ENCODE measurements at places on chromosomes 16 and 17.

- no peak for DNase-seq
Measured at GRCh38 chr17:68133346-68134045, 98.0 kb downstream of the KPNA2 start.

DNA sequence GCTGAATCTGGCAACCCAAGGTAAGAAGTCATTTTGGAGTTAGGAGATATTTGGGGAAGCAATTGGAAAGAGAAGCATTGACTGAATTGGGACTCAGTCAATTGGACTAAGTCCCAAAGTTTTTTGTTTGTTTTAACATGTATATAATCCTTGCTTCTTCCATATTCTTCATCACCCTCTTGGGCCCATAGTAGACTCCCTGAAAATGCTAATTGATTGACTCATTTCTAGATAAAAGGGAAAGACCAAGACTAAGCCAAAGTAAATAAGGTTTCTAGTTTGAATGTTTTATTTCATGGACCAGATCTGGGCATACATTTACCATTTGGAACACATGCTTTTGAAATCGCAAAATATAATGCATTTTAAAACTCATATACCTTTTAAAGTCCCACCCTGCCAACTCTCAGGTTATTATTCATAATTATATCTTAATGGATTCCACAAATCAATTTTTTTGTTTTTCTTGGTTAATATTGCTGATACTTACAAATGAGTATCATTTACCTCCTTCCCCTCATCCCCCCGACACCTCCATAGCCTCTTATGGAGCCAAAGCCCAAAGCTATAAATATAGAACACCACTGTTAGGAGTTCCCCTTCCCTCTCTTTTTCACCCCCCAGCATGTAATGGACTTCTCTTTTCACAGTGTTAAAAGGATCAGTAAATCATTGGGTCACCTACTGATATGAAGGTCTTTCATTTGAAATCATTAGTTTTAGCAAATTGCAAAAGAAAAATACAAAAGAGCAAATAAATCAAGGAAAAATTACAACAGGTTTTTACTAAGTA lies 674.0 kb upstream of the SOX9 start:
- DNase-seq = no peak

- no peak for DNase-seq
Measured at GRCh38 chr17:34182036-34182803, 72.9 kb upstream of the CCL2 start.

DNA sequence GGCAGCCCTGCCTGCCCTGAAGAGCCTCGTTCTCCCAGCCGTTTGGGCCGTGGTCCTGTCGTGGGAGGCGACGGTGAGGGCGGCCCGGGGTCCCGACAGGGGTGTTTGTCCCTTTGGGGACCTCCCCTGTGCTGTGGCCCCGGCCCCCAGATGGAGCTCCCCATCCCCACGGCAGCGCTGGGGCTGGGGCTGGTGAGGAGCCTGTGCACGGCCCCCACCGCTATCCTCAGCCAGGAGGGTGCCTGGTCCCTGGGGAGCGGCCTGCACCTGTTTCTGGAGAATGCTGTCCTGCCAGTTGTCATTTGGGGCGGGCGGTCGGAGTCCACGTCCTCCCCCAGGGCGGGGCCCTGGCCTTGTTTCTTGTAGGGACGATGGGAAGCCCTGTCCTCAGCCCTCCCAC lies 6.6 kb downstream of the CAPN15 start:
- DNase-seq = no peak

DNA sequence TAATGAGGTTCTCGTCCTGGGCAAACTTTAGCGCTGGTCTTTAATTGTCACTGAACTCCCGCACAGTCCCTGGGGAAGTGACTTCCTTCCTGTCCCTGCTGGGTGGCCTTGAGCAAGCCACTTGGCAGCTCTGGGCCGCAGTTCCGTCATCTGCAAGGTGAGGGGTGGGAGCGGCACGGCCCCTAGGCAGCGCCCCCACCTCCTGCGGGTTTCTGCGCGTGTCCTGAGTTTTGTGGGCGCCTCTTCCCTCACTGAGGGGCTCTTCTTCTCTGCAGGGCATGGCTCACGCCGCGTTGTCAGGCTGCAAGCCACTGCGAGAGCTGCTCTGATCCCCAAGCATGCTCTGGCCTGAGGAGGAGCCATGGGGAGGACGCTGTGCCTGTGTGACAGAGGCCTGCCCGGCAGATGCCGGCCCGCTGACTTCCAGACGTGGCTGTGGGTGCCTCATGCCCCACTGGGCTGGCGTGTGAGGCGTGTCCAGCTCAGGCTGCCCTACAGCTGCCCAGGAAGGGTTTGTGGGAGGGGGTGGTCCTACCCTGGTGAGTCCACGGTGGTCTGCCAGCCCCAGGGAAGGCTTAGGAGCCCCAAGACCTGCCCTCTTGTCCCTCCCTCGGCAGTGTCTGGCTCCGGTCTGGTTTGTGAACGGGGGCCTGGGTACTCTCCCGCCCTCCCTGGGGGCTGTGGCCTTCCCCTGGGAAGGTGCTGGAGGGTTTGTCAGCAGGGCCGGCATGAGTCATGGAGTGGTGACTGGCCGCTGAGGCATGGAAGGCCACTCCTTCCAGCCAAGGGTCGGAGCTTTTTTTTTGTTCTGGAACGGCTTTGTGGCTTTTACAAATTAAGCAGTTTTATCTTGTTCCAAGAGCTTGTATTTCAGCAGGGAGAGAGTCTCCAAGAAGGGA lies 182.0 kb downstream of the SEC14L1 start:
- peak; percentile 88 for DNase-seq

GRCh38 chr16:65846210-65846602 lies 520.3 kb upstream of the CDH5 start:
- no peak for DNase-seq

GRCh38 chr17:64506201-64506575 lies at the start of gene DDX5:
TSS of gene DDX5 (minus strand) at chr17:64506289. CDS start at chr17:64506119, 170 bp downstream.
- DNase-seq = peak; percentile 96

- DNase-seq = no peak
Measured at GRCh38 chr16:26992666-26993349, 73.9 kb upstream of the C16orf82 start.

DNA sequence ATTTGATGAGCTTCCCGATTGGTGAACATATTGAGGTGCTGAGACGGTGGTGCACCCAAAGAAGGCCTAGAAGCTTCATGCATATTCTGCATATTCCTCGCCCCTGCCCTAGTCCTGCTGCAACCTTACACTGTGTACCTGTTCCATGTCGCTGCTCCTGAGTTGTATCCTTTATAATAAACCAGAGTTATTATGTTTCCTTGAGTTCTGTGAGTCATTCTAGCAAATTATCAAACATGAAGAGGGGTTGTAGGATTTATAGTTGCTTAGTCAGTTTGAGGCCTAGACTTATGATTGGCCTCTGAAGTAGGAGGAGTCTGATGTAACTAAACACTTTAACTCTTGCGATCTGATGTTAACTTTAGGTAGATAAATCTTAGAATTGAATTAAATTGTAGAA lies 436.8 kb downstream of the CA10 start:
- no peak for DNase-seq

DNA sequence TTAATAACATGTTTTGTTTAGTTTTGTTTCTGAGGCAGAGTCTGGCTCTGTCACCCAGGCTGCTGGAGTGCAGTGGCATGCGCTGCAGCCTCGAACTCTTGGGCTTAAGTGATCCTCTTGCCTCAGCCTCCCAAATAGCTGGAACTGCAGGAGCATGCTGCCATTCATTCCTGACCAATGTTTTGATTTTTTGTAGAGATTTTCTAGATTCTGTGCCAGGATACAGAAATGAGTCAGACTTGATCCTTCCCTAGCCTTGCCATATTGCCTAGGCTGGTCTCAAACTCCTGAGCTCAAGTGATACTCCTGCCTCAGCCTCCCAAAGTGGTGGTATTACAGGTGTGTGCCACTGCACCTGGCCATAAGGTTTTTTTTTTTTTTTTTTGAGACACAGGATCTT lies 17.7 kb downstream of the TAOK1 start:
- DNase-seq = no peak

DNA sequence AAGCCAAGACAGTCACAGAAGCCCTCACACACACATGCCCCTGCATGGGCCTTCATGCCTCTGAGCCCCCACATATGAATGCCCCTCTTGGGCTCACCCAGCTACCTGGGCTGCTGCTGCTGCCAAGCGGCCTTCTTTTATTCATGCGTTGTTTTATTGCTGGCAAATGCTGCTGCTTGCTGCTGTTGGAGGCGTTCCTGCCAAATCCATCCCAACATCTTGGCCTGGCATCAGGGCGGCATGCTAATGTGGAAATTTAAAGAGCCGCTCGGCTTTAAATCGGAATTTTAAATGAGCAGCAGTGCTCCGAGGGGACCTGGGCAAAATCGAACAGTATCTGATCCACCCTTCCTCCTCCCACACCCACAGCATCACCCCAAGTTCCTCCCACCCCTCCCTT lies 39.0 kb downstream of the NEUROD2 start:
- no peak for DNase-seq

DNA sequence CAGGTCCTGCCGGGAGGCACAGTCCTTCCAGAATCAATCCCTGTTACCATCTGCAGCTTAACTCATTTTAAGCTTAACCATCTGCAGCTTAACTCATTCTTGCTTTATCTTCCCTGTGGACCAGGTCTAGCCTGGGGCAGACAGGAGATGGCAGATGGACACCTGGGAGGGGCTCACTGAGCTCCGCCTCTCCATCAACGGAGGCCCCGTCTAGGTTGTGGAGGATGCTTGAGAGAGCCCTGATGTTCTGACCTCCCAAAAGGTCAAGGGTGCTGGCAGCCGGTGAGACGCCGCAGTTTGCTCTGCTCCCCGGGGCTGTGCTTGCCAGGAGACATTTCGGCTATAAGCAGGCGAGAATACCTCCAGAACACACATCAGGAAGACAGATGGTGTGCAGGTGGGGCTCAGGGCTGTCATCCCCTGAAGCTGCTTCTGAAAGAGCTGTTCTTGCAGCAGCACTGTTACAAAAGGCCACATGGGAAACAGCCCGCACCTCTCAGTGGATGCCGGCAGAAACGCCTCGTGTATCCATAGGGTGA lies 41.3 kb downstream of the BAIAP2 start:
- no peak for DNase-seq

DNA sequence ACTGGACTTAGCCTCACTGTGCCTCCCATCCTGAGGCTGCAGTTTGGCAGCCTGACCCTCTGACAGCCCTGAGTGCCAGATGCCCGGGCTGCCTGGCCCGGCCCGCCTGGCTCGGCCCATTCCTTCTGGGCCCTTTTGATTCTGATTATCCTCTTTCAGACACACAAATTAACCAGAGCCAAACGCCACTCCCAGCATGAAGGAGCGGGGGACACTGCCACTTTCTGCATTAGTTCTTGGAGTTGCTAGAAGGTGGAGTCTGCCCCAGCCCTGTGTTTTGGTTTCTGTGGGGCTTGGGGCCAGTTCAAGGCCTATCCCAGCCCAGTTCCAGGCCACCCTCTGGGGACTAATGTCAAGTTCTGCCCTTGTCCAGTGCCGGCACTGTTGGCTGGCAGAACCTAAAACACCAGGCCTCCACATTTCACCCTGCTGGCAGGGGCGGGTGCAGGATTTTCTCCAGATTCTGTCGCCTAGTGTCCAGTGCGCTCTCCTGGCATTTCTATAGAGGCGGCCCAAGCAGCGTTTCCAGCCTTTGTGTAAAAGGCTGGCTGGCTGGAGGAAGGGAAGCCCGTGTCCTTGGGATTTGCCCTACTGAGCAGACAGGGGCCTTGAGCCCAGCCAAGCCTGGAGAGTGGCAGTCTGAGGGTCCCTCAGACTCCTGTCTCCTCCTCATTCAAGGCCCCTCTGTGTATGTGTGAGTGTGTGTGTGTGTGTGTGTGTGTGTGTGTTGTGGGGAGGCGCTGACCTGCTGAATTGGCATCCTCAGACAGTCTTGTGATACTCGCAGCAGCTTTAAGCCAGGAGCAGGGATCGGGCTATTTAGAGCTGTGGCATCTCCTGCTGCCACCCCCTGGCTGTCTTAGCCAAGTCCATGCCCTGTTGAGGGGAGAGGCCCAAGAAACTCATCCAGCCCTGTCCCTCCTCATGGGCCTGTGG lies 21.4 kb downstream of the PLCD3 start:
- no peak for DNase-seq

- DNase-seq = no peak
Measured at GRCh38 chr16:3215601-3216262, 19.2 kb downstream of the ZNF200 start.

DNA sequence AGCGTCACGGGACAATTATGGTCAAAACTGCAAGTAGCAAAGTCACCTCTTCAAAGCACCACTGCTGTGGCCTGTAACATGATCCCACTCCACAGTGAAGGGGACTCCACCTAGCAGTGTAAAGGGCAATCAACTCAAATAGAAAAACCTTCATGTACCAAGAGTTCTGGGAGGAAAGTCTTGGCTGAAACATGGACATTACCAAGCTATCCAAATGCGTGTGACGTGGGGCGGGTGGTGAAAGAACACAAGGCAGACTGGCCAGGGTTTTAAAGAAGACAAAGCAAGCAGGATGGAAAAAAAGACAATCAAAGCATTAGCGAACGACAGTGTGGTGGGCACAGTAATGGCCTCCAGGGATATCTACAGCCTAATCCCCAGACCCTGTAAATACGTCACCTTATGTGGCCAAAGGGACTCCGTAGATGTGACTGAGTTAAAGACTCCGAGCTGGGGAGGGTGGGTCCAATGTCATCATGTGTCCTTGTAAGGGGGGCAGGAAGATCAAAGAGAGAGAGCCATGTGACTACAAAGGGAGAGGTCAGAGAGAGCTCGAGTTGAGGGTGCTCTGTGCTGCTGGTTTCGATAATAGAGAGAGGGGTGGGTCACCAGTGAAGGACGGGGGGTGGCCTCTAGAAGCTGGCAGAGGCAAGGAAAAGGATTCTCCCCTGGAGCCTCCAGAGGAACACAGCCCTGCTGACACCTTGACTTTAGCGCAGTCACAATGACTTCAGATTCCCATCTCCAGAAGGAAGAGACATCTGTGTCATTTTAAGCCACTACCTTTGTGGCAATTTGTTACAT lies 6.0 kb downstream of the HSDL1 start:
- DNase-seq = peak; percentile 53

DNA sequence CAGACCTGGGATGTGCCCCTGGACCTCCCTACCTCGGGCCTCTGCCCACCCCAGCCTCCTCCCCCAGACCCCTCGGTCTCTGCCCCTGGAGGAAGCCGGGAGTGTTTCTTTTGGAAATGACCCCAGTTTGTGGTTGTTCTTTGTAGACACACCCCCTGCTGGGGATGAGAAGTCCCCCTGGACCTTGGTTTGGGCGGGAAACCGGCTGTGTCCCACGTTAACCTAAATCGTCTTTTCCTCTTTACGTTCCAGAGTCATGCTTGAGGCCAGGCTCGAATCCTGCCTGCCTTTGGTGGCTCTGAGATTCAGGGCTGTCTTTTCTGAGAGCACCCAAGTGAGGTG lies 116.6 kb downstream of the METRNL start:
- DNase-seq = no peak

GRCh38 chr17:77884967-77885641 lies 73.4 kb upstream of the TNRC6C start:
- DNase-seq = no peak

DNA sequence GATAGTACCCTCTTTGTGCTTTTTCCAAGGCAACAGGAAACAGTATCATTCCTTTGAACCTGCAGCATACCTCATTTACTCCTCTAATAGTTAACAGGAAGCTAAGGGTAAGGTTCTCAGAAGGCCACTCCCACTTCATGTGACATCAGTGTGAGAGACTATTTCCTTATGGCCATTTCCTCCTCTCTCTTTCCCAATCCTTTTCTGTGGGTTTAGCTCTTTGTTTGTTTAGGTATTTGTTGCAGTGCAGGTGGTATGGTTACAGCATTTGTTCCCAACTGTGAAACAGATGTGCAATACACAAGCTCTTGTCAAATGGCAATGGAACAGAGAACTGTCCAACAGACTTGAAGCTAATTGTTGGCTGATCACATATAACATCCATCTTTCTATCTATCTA lies 14.7 kb downstream of the TMC5 start:
- peak; percentile 14 for DNase-seq

- DNase-seq = no peak
Measured at GRCh38 chr16:68973611-68974120, 130.3 kb downstream of the TANGO6 start.
